ENCODE measurements at places on chromosomes 2 and 18. TPM values are rescaled to one million over a fixed set of nuclear protein-coding genes. Genes with fewer than 3 reads are reported as not detected.
A peak's percentile ranks its signal among the peaks of the same experiment; 100 is the strongest.

TLX2 gene
- not detected for total RNA-seq

ZNG1B gene
- total RNA-seq: 21.1 TPM

- H3K4me3 ChIP-seq: no peak overlapping the region
- no peaks in the 10 kb centered on the region for H3K27me3 ChIP-seq
- no peaks in the 10 kb centered on the region for H3K4me1 ChIP-seq
- no peak overlapping the region for H3K27ac ChIP-seq
- DNase-seq: no peak
Measured at GRCh38 chr2:170271340-170271739, 93.4 kb downstream of the MYO3B start.

GRCh38 chr2:145744541-145745386, 1224.8 kb upstream of the ZEB2 start:
- no peak overlapping the region for H3K4me3 ChIP-seq
- no peak overlapping the region for H3K27ac ChIP-seq
- DNase-seq: no peak
- no peaks in the 10 kb centered on the region for H3K4me1 ChIP-seq

- peak overlapping the region; percentile 53 for H3K4me3 ChIP-seq
- peaks cover 34% of the 10 kb centered on the region for H3K4me1 ChIP-seq
- no peaks in the 10 kb centered on the region for H3K36me3 ChIP-seq
- DNase-seq: peak; percentile 67
- H3K27me3 ChIP-seq: no peaks in the 10 kb centered on the region
Measured at GRCh38 chr18:76450452-76451395, 44.3 kb downstream of the ZNF516 start.

DNA sequence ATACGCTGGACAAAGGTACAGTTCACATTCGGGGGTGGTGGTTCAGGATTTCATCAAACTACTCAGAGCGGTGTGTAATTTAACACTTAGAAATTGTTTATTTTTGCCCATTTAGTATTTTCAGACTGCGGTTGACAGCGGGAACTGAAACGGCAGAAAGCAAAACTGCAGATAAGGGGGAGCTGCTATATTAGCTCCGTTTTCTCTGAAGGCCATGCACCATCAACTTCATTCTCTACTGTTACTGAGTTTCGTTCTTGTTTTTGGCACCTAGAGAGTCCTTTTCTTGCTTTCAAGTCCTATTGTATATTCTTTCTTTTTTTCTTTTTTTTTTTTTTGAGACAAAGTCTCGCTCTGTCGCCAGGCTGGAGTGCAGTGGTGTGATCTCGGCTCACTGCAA, 121.5 kb upstream of the SP3 start:
- no peaks in the 10 kb centered on the region for H3K4me1 ChIP-seq
- no peak overlapping the region for H3K4me3 ChIP-seq
- no peak for DNase-seq
- no peak overlapping the region for H3K27ac ChIP-seq

- no peak overlapping the region for H3K27ac ChIP-seq
- no peaks in the 10 kb centered on the region for H3K36me3 ChIP-seq
- H3K27me3 ChIP-seq: no peaks in the 10 kb centered on the region
- no peak for DNase-seq
- no peak overlapping the region for H3K4me3 ChIP-seq
- H3K4me1 ChIP-seq: peaks cover 2% of the 10 kb centered on the region
Measured at GRCh38 chr2:39849064-39849463, 70.0 kb upstream of the THUMPD2 start.

All from ovary (tissue), 10 donors.